ENCODE measurements at places on chromosomes 12 and 14.
A peak's percentile ranks its signal among the peaks of the same experiment; 100 is the strongest.

- DNase-seq: peak; percentile 86
These were observed 2.5 kb downstream of the ANG start for GRCh38 chr14:20690848-20691640.

GRCh38 chr12:40158592-40159111 is 52.8 kb upstream of the SLC2A13 start:
- no peak for DNase-seq

- DNase-seq: no peak
These were observed 337.5 kb downstream of the FLRT2 start for GRCh38 chr14:85867450-85867849.

DNA sequence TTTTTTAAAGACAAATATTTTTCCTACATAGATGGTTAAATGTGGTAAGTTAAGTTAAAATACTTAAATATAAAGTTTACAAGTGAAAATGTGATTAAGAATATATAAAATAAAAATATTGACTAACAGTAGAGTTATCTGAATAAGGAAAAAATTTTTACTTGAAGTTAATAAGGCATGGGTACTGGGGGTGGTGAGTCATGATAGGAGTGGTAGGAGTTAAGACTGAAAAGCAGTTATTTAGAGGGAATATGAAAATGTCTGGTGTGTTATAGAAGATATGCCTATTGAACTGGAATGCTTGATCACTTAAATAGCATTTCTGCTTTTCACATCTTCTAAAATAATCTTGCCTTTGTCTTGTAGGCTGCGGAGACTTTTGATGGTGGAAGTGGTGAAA is 68.7 kb downstream of the CCDC91 start:
- peak; percentile 16 for DNase-seq

- DNase-seq: no peak
These were observed 34.3 kb upstream of the CHST11 start for GRCh38 chr12:104422441-104422840.

DNA sequence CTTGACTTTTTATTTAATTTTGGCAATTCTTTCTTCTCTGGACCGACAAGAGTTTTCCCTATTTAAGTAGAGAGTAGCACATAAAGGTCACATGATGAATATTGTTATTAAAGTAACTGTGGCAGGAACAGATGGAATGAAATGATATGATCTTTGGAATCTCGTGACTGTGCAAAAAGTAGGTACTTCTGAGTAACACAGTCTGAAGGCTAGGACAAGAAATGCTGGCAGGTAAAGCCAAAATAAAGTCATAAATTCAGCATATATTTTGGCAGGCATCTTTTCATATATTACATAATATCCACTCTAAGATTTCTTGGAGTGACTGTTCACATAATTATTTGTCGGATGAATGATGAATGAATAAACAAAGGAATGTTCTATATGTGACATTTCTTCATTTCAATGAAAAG is 121.4 kb downstream of the EFCAB11 start:
- DNase-seq: no peak
